ENCODE measurements at places on chromosomes 7 and 10.

- DNase-seq, result no peak
Measured at GRCh38 chr10:74151879-74152722, 1.1 kb downstream of the ADK start.

DNA sequence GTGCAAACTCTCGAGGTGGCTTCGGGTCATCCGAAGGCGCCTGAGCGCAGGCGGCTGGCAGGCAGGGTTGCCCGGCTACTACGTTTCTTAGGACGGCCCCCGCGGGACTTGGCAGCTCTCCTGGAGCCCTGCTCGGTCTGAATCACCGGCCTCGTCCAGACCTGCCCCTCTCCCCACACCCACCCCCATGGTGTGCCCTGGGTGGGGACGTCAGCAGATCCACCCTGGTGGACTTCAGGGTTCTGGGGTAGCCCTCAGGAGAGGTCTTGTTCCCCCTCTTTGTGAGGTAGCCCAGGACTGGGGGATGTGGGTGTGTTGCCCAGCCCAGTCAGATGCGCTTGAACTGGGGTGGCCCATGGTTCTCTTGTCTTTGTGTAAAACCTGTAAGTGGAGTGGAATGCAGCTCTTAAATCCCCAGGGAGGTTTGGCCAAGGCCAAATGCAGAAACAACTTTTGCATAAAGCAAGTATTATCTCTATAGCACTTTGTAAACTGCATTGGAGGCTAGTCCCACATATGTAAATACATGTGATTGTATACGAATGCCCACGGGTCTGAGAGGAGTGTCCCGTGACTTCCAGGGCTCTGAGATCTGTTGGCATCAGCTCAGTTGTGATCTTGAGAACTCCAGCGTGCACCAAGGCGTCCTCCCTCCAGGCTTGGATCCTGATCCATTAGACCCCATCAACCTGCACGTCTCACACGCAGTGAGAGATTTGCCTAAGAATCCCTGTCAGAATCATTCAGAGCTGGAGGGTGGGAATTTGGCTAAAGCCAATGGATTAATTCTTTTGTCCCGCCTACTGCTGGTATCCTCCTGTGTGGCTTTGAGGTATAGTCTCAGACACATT is 1.8 kb downstream of the PFKFB3 start:
- no peak for DNase-seq

DNA sequence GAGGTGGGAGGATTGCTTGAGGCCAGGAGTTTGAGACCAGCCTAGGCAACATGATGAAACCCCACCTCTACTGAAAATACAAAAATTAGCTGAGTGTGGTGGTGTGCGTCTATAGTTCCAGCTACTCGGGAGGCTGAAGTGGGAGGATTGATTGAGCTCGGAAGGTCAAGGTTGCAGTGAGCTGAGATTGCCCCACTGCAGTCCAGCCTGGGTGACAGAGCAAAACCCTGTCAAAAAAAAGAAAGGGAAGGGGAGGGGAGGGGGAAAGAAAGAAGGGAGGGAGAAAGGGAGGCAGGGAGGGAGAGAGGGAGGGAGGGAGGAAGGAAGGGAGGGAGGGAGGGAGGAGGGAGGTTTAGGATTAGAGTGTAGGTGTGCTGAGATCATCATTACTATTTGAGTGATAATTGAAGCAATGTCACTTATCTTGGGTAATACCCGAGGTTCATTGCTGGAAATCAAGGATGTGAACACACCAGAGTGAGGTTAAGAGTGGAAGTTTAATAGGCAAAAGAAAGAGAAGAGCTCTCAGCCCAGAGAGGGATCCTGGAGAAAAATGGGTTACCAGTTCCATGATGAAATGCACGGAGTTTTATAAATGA is 27.6 kb downstream of the VCL start:
- DNase-seq, result no peak

- DNase-seq, result no peak
Measured at GRCh38 chr10:9807846-9808245, 1209.8 kb upstream of the CELF2 start.

GRCh38 chr10:28400681-28401080 is 97.8 kb upstream of the MPP7 start:
- DNase-seq, result no peak

- DNase-seq, result no peak
Measured at GRCh38 chr10:51246156-51246555, 171.9 kb downstream of the PRKG1 start.

DNA sequence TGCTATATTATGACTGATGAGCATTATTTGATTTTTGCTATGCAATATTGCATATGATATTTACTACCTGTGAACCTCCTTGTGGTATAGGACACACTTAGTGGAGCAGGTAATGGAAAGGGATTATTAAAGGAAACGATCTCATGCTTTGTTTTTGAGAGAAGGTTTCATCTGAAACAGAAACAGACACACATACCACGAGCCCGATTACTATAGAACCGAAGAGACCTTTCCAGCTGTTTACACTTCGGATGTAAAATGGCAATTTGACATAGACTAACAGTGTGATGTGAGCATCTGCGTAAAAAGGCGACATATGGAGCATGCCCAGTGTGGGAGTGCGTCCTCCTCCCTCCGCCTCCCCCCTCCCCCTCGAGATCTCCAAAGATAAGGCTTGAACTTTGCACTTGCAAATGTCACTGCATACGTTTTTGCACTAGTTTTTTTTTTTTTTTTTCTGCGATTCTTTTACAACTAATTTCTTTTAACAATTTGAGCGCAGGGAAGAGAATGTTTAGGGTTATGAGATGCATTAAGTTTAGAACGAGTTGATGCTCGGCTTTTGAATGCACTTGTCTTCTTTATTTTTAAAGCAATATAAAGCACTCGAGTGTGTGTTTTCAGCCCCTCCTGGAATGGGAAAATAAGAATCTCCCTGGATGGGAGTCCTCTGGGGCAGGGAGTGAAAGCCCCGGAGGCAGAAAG is 251.0 kb downstream of the NSUN6 start:
- peak; percentile 48 for DNase-seq

All from Ammon's horn (tissue), 1 donor.